KG1 (cell line): ENCODE measurements at places on chromosomes 16 and 17.

DNA sequence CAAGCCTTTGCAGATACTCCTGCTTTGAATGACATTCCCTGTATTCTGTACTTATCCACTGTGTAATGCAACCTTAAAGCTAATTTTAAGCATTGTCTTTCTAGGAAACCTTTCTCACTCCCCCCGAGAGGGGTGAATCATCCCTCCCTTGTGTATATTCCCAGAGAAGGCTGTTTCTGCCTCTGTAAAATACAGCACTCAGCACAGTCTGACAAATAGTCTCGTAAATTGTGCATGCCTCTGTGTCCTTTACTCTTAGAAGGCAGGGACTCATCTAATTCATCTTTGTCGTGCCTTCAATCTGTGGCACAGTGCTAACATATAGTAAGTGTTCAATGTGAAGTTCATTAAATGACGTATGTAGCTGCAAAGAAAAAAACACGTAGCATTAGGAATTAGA, 200.7 kb downstream of the CA10 start:
- no peak for DNase-seq

DNA sequence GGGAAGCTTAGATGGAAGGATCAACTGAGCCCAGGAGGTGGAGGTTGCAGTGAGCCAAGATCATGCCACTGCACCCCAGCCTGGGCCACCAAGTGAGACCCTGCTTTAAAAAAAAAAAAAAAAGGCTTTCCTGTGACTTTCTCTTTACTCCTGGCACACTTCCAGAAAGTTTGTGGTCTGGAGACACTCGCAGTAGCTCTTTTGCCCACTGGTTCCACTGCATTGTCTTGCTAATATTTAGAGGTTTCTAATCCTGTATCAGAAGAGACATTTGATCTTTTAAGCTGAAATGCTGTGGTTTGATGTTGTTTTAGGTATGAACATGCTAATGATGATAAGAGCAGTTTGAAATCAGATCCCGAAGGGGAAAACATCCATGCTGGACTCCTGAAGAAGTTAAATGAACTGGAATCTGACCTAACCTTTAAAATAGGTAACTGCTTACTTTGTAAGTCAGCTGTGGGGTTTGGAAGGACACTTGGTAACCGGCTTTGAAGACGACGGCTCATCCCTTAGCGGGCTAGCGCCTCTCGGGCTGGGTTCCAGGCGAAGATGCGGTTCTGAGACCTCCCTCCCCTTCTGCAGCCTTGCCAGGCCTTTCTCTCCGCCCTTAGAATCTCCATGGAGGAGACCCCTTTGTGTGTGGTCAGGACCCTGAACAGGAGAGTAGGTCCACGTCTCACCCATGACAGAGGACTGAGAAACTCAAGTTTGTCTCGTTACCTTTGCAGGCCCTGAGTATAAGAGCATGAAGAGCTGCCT, 23.1 kb downstream of the NTAN1 start:
- DNase-seq, result no peak

GRCh38 chr17:7922269-7922844, 6.3 kb upstream of the RNF227 start:
- DNase-seq, result no peak

GRCh38 chr16:26667307-26667706, 399.4 kb upstream of the C16orf82 start:
- DNase-seq, result no peak

- no peak for DNase-seq
Observed at GRCh38 chr17:68710976-68711375, 109.8 kb upstream of the FAM20A start.

- DNase-seq, result no peak
Observed at GRCh38 chr17:16491703-16492612, at the start of gene LRRC75A. LRRC75A (minus strand) TSS chr17:16492193; CDS start chr17:16491990, 203 bp downstream.

- DNase-seq, result no peak
Observed at GRCh38 chr17:8041249-8041928, 2.5 kb downstream of the ALOX15B start.

DNA sequence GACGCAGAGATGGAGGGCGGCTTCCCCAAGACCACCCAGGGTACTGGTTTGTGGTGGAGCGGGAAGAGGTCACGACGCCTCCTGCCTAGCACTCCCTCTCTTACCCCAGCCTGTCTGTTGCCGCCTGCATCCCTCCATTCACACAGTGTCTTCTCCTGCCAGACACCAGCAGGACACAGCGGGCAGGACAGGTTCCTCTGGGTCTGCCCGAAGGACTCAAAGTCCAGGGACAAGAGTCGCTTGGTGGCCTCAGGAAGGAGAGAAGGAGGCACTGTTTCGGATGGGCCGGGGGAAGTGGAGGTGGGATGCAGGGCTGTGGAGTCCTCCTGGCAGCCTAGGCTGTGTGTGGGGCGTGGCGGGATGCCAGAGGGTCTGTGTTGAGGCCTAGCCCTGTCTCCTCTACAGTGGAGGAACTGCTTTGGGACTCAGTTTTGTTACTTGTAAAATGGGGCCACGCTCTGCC, 19.6 kb upstream of the TNS4 start:
- DNase-seq, result no peak

- no peak for DNase-seq
Observed at GRCh38 chr17:35291802-35292201, 48.9 kb downstream of the SLFN5 start.

GRCh38 chr17:74152591-74153455, 50.7 kb upstream of the RPL38 start:
- no peak for DNase-seq

DNA sequence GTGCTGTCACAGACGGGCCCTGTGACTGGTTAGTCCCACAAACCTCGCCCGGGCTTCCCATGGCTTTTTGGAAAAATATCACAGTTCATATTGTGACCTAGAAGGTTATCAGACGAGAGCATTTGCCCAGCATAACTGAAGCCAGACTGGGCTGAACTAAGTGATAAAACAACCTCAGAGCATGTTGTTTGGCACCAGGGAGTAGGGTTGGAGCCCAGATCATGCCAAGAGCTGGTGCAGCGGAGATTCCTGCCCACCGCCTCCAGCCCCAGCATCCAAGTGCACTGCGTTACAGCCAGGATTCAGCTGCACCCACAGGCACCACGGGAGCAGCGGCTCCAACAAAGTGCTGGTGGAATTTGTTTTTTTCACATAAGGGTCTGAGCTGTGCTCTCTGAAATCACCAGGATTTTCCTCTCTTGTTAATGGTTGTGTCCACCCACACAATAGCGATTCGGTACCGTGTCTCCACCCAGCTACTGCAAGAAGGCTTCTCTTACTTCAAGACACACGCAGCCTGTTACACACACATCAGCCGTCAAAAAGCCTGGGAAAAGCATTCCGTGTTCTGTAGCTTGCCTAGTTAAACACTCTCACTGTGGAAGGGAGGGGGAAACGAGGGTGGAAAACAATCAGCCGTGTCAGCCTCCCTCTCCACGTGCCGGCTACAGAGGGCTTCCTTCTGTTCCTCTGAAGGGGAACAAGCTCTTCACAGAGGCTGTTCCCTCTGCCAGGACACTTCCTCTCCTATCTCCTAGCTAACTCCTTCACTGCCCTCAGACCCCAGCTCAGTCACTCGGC, 273.8 kb downstream of the C16orf95 start:
- no peak for DNase-seq

DNA sequence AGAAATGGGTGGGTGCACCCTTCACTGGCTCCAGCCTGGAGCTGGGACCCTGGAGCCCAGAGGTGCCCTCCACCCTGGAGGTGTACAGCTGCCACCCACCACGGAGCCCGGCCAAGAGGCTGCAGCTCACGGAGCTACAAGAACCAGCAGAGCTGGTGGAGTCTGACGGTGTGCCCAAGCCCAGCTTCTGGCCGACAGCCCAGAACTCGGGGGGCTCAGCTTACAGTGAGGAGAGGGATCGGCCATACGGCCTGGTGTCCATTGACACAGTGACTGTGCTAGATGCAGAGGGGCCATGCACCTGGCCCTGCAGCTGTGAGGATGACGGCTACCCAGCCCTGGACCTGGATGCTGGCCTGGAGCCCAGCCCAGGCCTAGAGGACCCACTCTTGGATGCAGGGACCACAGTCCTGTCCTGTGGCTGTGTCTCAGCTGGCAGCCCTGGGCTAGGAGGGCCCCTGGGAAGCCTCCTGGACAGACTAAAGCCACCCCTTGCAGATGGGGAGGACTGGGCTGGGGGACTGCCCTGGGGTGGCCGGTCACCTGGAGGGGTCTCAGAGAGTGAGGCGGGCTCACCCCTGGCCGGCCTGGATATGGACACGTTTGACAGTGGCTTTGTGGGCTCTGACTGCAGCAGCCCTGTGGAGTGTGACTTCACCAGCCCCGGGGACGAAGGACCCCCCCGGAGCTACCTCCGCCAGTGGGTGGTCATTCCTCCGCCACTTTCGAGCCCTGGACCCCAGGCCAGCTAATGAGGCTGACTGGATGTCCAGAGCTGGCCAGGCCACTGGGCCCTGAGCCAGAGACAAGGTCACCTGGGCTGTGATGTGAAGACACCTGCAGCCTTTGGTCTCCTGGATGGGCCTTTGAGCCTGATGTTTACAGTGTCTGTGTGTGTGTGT, 46.8 kb downstream of the IL21R start:
- no peak for DNase-seq

GRCh38 chr16:1997494-1998359, 8.0 kb downstream of the SYNGR3 start:
- DNase-seq, result no peak

GRCh38 chr16:75798714-75799113, 72.4 kb upstream of the CPHXL start:
- no peak for DNase-seq

- DNase-seq, result no peak
Observed at GRCh38 chr17:39599665-39600231, 8.0 kb downstream of the NEUROD2 start.

- DNase-seq, result no peak
Observed at GRCh38 chr17:19409509-19409908, 1.5 kb upstream of the RNF112 start.

- DNase-seq, result no peak
Observed at GRCh38 chr16:12132850-12133440, 156.4 kb downstream of the SNX29 start.

DNA sequence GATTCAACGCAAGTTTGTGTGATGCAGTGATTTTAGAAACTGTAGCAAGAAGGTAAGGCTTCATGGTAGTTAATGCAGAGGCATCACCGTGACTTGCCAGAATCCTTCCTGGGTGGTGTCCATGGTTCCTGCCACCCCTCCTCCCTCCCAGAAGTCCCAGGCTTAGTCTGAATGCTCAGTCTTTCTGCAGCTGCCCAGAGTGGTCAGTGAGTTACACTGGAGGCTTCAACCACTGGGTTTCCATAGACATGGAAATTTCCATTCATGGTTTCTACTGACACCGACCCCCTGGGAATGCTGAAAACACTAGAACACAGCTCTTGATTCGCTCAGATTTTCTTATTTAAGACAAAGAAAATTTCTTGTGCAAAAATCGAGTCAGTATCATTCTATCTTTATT, 159.4 kb upstream of the HSBP1 start:
- DNase-seq, result no peak

GRCh38 chr16:3138823-3139426, 4.1 kb downstream of the ZNF213 start:
- DNase-seq, result no peak

DNA sequence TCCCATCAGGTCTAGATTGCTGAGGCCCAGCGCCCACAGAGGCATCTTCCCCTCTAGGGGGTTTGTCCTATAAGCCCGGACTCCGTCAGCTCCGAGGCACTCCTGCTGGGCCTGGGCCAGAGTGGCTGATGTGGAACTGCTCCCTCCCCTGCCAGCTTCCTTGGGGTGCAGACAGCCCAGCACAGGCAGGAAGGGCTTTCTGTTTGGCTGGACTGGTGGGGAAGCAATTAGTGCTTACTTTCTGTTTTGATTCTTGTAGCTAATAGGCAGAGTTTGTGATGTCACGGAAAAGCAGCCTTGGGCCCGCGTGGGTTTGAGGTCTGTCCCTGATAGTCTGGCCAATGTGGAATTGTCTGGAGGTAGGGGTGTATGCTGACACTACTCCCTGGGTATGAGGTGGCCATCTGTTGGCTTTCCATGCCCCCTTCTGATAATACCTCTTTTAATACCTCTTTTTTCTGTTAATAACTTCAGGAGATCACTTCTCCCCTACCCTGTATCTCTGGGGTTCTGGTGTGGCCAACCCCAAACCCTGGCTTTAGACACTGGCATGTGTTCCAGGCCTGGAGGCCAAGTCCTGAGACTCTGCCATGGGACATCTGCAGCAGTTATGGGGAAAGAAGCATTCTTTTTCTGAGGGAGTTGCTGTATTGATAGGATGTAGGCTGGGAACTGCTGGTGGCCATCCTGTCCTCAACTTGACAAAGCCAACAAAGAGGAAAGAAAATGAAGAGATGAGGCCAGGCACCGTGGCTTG, 190.9 kb downstream of the RAB11FIP4 start:
- DNase-seq, result no peak

DNA sequence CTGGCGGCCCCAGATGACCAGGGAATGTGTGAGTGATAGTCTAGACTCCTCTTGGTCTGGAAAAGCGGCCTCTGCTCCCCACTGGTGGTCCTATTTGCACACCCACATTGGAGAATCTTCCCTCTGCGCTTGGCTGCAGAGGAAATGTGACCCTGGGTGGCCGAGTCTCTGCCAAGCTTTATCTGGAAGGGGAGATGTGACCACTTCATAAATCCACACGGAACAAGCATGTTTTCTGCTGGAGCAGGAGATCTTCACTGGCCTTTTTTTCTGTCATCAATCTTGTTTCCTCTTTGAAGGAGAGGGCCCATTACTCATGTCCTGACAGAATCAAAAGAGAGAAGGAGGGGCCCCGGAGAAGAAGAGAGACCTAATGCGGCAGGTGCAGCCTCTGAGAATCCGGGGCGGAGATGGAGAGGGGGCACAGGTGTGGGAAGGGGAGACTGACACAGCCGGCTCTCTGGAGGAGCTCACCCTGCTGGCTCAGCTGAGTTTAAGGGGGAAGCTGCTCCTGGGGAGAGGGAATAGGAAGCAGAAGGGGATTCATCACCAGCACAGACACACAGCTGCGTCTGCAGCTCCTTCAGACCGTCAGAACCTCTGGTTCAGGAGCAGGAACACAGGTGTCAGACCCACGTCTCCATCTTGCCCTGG, 116.3 kb downstream of the SOX9 start:
- no peak for DNase-seq
